Kidney (tissue), 22 donors: ENCODE measurements at places on chromosomes 6 and 20. TPM values are rescaled to one million over a fixed set of nuclear protein-coding genes. Genes with fewer than 3 reads are reported as not detected.

Gene ANKRD66
- total RNA-seq = not detected

Gene GLP1R
- 0.22 TPM for total RNA-seq

Gene KHDC1L
- not detected for total RNA-seq

Gene DDO
- total RNA-seq = 3.6 TPM

Gene TPD52L1
- 69.1 TPM for total RNA-seq

Gene TFAP2D
- total RNA-seq = not detected

Gene BANF2
- not detected for total RNA-seq

Gene AGER
- 13.0 TPM for total RNA-seq

Gene ZNF512B
- 19.2 TPM for total RNA-seq

Gene BIRC7
- 4.0 TPM for total RNA-seq

Gene STMND1
- total RNA-seq = not detected

Gene PERP
- total RNA-seq = 48.1 TPM

Gene ADGRG6
- total RNA-seq = 32.8 TPM

Gene PRL
- total RNA-seq = not detected

Gene UST
- total RNA-seq = 4.2 TPM

Gene TPBG
- 30.8 TPM for total RNA-seq

Gene FOXS1
- total RNA-seq = 2.1 TPM

Gene HLA-DQA1
- 63.5 TPM for total RNA-seq

Gene GPLD1
- 0.94 TPM for total RNA-seq

Gene CFB
- total RNA-seq = 200 TPM

Gene HRH3
- total RNA-seq = not detected

Gene FAM209B
- total RNA-seq = not detected

Gene TFAP2A
- 16.2 TPM for total RNA-seq

Gene TLDC2
- total RNA-seq = 2.3 TPM

Gene SENP6
- total RNA-seq = 99.3 TPM

Gene CNKSR3
- 63.1 TPM for total RNA-seq

Gene AIF1
- 44.1 TPM for total RNA-seq

Gene ZNF311
- 1.6 TPM for total RNA-seq

Gene COL10A1
- total RNA-seq = 0.50 TPM

Gene THBD
- 48.1 TPM for total RNA-seq

Gene MYMX
- total RNA-seq = 1.1 TPM

Gene OR2H2
- not detected for total RNA-seq

Gene KIF25
- not detected for total RNA-seq

Gene IMPG1
- not detected for total RNA-seq

Gene SUMO4
- 1.9 TPM for total RNA-seq

Gene PHACTR1
- total RNA-seq = 33.6 TPM

Gene SNAI1
- 3.7 TPM for total RNA-seq

Gene CMTR1
- 35.6 TPM for total RNA-seq

Gene ABHD16B
- total RNA-seq = not detected

Gene SLC12A5
- 2.0 TPM for total RNA-seq

Gene SHLD1
- 6.1 TPM for total RNA-seq

Gene SERINC1
- 214 TPM for total RNA-seq

Gene LY6G5C
- total RNA-seq = 2.5 TPM

Gene SPATA25
- total RNA-seq = 6.7 TPM

Gene OR12D3
- not detected for total RNA-seq

Gene HMGCLL1
- 0.94 TPM for total RNA-seq

Gene BTN1A1
- 0.09 TPM for total RNA-seq

Gene RSPO4
- 0.13 TPM for total RNA-seq

Gene TULP1
- not detected for total RNA-seq

Gene RAET1E
- 1.0 TPM for total RNA-seq

Gene DZANK1
- 6.2 TPM for total RNA-seq

Gene ADTRP
- total RNA-seq = 2.7 TPM

Gene SASH1
- total RNA-seq = 148 TPM

Gene CLPSL2
- total RNA-seq = not detected

Gene TRERF1
- total RNA-seq = 8.4 TPM
